ENCODE measurements at places on chromosomes 7 and 10.

- DNase-seq: no peak
Measured at GRCh38 chr7:1045069-1046063, 1.0 kb downstream of the GPR146 start.

- DNase-seq: no peak
Measured at GRCh38 chr7:11751807-11752389, 80.1 kb downstream of the THSD7A start.

- DNase-seq: no peak
Measured at GRCh38 chr7:117231047-117231359, 91.9 kb downstream of the WNT2 start.

DNA sequence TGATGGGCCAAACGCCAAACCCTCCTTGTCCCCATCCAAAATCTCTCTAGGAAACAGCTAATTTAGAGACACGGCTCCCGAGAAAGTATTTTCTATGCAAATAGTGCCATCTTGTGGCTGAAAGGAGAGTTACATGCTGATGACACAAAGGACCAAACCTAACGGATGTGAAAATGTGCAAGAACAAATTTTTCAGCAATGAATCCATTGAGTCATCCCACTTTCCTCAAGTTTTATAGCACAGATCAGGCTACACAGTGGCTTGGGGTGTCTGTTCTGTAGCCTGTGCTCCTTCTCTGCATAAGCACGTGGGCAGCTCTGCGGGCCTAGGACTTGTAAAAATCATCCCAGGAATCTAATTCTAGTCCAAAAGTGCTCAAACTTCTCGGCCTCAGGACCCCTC, 154.8 kb upstream of the PRR15 start:
- DNase-seq: no peak

DNA sequence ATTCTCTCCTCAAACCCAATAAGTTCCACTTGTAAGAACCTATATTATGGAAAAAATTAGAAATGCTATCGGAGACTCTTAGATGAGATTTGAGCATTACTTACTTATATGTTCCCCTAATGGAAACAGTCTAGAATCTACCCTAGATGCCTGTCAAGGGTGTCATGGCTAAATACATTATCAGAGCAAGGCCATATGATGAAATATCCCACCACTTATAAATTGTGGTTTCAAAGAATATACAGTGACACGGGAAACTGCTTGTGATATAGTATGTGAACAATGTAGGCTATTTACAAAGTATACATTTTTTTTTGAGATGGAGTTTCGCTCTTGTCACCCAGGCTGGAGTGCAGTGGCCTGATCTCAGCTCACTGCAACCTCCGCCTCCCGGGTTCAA, 46.3 kb upstream of the CTBP2 start:
- no peak for DNase-seq

DNA sequence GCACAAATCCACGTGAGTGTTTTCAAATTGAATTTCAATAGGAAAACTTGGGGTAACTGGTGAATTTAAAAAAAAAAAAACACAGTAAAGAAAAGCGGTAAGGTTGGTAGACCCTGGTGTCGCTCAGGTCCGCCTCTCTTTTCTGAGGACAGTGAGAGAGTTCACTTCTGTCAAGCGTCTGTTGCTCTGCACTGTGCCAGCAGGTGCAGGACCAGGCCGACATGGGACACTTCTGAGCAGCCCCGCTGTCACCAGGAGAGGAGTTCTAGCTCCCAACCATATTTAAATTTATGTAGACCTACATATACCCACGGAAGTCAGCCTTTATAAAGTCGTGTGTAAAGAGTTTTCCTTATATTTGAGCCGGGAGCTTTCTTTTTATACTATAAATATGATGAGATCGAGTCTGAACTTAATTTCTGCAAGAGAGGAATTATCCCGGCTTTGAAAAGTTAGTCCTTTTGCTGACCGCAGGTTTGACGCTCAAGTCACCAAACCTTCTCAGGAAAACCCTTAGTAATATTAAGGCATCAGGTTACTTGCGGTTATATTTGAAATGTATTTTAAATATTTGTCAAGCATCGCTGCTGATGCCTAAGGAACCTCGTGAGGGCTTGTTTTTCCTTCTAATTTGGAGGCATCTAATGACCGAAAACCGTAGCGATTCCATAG, 531 bp downstream of the IKZF1 start:
- DNase-seq: peak; percentile 42

DNA sequence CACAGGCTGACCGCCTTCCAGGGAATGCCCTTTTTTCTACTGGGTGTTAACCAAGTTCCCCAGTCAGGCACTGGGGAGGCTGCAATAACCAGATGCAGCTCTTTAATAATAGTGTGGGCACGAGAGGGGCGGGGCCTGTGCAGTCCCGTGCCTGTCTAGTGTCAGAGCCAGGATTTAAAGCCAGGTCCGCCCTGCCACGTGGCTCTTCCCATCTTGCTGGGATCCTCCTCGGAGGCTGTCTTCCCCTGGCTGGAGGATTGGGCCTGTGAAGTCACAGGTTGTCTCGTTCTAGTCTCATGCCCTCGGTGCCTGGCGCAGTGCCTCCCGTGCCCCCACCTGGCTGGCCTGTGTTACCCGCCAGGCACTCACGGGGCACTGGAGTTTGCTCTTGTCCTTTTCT, 25.2 kb downstream of the TMEM120A start:
- DNase-seq: no peak

- DNase-seq: no peak
Measured at GRCh38 chr10:6400821-6401465, 179.1 kb downstream of the PRKCQ start.

GRCh38 chr7:77338260-77338659, 77.9 kb downstream of the GSAP start:
- no peak for DNase-seq

GRCh38 chr10:124481717-124482116, 20.1 kb downstream of the LHPP start:
- DNase-seq: no peak

DNA sequence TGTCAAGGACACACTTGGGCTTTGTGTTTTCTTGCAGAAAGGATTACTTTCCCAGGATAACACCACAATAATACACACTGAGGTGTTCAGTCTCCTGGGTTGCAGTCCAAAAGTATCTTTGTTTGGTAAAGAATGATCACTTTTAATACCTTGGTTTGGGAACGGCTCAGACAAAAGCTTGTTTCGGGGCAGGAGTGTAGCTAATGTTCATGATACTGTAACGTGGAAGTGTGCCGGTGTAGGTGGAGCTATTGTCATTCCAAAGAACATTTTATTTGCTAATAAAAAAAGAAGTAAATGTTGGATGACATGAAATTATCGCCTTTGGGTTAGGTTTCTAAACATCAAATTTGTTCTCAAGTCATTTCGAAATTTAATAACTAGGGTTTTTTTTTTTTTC, 1.2 kb downstream of the EIF4H start:
- no peak for DNase-seq

DNA sequence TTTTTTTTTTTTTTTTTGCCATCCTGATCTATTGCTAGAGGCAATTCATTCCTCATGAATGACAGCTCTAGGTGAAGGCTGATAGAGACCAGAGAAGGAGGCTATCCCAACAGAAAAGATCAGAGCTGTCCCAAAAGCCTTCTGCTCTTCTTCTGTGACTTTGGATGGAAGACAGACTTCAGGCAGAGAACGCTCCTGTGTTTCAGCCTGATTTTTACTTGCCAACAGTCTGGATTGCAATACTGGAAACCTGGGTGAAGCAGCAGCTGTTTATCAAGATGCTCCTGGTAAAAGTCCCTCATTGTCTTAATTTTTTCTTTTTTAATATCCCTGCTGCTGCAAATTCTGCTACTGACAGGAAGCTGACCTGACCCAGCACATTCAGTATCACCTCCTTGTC, 219.5 kb downstream of the CCDC3 start:
- DNase-seq: no peak

DNA sequence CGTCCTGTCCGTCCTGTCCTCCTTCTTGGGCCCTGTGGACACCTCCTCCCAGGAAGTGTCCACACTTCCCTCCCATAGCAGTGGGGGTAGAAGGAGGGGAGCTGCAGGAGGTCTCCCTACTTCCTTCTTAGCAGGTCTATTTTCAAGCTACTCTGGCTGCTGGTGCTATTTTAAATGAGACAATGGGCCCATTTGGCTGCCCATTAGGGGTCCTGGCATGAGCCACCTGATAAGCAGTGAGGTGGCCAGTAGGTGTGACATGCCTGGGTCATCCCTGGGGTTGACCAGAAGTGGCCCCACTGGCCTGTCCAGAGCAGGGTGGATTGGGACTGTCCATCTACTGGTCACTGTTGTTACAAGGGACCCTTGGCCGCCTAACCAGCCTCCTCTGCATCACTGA, 75.2 kb downstream of the COL13A1 start:
- DNase-seq: no peak

- DNase-seq: no peak
Measured at GRCh38 chr7:38054199-38054598, 123.8 kb upstream of the STARD3NL start.

GRCh38 chr7:139936760-139937310, 107.8 kb downstream of the TBXAS1 start:
- DNase-seq: no peak

DNA sequence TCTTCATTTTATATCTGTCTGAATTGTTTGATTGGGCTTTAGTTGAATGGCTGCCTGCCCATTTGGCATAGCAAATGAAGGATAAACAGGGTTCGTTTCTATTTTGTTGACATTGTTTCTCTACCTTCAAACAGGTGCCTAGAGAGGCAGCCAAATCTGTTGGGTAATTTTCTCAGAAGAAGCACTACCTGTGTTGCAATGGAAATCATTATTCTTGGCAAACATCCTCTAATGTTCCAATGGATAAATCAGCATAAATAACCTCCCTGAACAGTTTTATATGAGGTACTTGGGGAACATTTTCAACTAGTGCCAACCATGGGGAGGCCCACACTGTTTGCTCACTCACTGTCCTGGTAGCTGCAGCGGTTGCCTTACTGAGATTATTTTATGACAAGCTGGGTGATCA, 64.4 kb upstream of the PLPP4 start:
- no peak for DNase-seq

DNA sequence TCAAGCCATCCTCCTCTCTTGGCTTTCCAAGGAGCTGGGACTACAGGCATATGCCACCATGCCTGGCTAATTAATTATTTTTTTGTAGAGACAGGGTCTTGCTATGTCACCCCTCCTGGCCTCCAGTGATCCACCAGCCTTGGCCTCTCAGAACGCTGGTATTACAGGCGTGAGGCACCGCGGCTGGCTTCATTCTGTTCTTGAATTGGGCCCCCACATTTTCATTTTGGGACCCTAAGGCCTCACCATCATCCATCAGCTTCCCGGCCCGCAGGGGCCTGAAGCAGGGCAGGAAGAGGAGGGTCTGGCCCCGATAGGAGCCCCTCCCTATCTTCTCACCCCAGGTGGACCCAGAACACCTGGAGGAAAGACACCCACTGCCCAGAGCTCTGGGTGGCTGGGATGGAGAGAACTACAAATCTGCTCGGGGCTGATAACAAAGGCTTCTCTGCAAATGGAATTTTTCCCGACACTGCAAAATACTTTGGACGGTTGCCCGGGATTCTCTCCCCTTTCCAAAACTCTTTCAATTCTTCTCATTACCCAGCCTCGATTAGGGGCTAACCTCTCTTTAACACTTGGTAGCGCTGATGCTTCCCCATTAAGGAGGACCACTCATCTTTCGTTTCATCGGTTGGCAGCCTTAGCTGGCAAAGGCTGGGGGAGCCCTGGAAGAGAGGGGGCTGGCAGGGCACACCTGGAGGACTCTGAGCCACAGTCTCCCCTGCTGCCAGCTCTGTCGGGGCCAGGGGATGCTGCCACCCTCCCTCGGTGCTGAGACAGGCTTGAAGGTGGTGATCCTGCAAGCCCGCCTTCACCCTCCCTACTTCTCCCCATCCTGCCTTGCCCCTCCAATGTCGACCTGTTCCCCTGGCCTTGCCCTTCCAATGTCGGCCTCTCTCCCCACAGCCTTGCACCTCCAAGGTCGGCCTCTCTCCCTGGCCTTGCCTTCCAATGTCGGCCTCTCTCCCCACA, 81.0 kb upstream of the GNA12 start:
- DNase-seq: no peak

- no peak for DNase-seq
Measured at GRCh38 chr7:128890306-128891109, 20.0 kb downstream of the KCP start.

- no peak for DNase-seq
Measured at GRCh38 chr10:44627591-44628354, 242.9 kb upstream of the CXCL12 start.

DNA sequence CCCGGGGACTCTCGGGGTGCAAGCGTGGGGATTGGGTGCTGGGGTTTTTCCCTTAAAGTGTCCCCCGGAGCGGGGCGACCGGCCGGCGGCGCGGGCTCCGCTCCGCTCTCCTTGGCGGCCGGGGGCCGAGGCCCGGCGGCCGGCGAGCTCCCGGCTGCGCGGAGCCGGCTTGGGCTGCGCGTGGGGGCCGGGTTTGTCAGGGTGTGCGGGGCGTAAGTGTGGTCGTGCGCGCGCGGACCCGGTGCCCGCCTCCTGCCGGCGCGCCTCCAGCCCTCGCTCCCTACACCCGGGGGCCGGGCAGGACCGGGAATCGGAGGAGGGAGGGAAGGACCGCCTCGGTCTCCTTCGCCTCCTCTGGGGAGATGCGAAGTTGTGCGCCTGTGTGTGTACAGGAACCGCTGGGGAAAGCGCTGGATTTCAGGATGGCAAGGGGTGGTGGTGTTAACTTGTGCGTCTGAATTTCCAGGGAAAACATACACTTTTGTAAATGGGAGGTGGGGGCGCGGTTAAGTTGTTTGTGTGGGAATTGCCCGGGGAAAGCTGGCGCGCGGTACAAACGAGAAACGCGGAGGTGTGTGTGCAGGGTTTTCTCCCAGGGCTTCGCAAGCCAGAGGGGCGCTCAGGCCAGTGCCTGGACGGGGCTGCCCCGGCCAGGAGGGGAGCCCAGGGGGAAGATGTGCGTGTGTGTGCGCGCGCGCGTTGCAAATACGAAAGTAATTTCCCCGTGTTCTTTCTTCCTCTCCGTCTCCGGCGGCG, 737 bp downstream of the ZMIZ1 start:
- no peak for DNase-seq

DNA sequence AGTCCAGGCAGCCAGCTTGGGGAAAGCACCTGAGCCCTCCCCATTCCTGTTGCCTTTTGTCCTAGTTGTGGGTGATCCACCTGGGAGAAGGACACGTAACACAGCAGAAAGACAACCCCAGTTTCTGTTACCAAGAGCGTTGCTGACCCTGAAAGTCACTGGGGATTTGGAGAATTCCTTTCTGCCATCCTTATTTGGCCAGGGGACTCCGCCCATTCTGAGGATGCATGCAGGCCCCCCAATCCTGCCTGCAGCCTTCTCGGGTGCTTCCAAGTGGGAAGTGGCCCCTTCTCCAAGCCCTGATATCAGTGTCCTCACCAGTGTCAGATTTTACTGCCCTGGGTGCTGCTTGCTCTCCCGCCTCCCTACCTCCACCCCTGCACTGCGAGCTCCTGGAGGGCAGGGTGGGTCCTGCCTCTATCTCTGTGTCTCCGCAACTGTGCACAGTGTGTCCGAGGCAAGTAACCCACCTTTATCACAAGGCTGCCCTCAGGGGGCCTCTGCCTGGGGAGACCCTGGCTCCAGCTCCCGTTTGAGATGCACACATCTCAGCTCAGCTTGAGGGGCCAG, 9.2 kb upstream of the ADCY1 start:
- DNase-seq: no peak

GRCh38 chr10:84587789-84588188, 259.4 kb downstream of the CCSER2 start:
- no peak for DNase-seq
